ENCODE measurements at places on chromosomes 11 and 22.

DNA sequence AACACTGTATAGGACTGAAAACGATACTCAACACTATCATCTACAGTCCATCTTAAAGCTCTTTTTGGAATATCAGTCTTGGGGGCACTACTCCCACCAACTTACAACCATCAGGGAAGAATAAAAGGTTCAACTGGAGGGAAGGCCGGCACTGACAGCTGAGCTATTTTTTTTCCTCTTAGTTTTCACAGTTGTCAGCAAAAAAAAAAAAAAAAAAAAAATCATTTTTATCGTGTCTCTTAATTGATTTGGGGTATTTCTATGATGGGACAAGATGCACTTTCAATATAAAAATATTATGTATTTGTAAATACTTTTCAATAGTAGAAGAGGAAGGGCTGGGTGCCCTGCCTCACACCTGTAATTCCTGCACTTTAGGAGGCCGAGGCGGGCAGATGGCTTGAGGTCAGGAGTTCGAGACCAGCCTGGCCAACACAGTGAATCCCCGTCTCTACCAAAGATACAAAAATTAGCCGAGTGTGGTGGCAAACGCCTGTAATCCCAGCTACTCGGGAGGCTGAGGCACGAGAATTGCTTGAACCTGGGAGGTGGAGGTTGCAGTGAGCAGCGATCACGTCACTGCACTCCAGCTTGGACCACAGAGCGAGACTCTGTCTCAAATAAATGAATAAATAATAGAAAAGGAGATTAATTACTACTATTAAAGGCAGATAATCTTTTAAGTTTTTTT is 1.5 kb downstream of the KIF18A start:
- DNase-seq: no peak

DNA sequence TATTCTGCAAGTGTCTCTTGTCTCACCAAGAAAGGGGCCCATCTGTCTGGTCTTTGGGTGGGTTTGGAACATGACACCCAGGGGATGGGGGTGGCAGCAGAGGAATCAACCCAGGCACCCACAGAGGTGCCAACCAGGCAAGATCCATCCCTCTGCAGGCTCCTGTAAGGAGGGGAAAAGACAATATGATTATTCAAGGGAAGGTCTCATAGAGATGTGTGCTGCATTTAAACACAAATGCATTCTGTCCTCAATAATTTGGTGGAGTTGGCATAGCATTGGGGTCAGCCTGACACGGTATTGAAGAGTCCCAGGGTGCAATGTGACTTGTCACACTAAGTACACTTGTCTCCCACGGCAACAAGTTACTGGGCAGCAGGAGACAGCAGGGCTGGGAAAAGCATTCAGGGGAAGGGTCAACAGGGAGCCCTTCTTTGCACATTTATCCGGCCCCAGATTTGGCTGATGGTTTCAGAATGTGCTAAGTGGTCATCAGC is 33.1 kb upstream of the SPON1 start:
- DNase-seq: no peak

- no peak for DNase-seq
These were observed 49.5 kb upstream of the B3GNT6 start for GRCh38 chr11:76984743-76985142.

GRCh38 chr22:23774922-23775436 is 2.3 kb downstream of the MMP11 start:
- no peak for DNase-seq

- DNase-seq: peak; percentile 90
These were observed 47.2 kb downstream of the CYTH4 start for GRCh38 chr22:37329238-37330140.

GRCh38 chr22:45077826-45078334 is 68.1 kb upstream of the PHF21B start:
- no peak for DNase-seq

GRCh38 chr11:33722590-33723234 is 13.5 kb downstream of the CD59 start:
- DNase-seq: no peak

- DNase-seq: no peak
These were observed 18.0 kb downstream of the CELSR1 start for GRCh38 chr22:46519377-46519776.

GRCh38 chr11:69377953-69378302 is 84.0 kb downstream of the MYEOV start:
- no peak for DNase-seq

DNA sequence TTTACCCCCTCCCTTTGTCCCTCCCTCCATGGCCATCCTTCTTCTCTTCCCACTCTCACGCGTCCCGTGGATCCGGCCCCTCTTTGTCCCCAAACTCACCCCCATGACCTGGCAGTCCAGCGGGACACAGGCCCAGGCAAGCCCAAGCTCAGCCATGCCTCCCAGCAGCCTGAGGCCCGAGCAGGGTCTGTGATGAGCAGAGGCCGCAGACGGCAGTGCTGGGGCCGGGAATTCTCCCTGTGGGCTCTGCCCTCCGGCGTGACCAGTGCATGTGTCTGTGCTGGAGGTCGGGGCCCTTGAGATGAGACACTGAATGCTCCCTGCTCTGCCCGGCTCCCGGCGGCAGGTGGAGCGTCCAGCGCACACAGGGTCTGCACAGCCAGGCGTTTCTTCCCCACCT is 237.9 kb downstream of the BRD1 start:
- DNase-seq: no peak

- DNase-seq: no peak
These were observed 218.3 kb downstream of the BRD1 start for GRCh38 chr22:49609207-49609876.

GRCh38 chr11:134724779-134725140 is 312.7 kb upstream of the B3GAT1 start:
- DNase-seq: no peak

DNA sequence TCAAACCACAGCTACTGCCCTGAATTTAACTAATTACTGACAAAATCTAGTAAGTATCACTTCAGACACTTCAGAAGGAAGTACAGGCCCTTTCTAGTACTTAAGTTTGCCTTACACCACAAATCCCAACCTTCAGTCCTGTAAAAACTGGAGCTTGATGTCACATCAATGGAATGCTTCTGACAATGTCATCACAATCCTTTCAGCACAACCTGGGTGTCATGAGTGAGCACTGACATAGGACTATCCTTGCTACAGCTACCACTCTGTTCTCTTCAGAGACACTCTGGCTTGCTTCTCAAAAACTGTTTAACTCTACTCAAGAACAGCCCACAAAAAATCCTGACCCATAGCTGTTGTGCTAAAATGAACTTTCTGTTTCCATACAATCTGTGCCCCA is 108.2 kb downstream of the RRM1 start:
- no peak for DNase-seq

DNA sequence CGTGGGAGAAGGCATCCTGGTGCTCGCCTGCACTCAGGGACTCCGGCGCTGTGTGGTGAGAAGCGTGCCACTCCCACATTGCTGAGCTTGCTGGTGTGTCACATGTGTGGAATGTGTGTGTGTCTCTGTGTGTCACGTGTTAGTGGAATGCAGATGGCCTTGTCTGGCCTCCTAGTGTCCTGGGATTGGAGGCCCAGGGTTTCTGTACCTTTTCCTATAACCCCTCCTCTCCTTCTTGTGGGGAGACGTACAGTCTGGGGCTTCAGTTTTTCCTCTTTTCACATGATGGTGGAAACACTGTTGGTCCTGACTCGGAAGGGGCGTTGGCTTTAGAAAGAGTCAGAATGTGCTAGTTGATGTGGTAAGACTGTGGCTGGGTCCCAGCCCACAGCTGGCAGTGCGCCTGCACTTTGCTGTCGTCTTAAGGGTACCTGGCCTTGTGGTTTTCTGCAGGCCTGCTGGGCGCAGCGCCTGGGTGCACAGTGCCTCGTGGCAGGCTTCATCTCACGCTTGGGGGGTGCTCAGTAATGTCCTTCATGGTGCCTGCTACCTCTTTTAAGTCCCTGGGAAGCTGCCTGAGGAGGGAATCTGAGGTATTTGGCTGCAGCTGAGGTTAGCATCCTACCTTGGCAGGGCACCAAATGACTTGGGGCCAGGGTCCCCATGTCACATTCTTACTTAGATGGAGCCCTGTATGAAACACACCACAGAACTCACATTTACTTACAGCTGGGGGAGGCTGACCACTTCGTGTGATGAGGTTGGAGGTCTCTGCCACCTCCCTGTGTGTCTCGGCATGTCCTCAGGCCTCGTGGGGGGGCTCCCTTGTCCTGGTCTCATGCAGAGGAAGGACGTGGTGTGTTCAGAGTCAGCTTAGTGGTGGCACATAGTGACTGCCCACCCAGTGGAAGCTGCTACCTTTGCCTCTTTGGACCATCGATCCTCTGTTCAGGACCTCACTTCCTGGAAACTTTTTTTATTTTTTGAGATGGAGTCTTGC is 61.9 kb downstream of the MED15 start:
- peak; percentile 82 for DNase-seq

DNA sequence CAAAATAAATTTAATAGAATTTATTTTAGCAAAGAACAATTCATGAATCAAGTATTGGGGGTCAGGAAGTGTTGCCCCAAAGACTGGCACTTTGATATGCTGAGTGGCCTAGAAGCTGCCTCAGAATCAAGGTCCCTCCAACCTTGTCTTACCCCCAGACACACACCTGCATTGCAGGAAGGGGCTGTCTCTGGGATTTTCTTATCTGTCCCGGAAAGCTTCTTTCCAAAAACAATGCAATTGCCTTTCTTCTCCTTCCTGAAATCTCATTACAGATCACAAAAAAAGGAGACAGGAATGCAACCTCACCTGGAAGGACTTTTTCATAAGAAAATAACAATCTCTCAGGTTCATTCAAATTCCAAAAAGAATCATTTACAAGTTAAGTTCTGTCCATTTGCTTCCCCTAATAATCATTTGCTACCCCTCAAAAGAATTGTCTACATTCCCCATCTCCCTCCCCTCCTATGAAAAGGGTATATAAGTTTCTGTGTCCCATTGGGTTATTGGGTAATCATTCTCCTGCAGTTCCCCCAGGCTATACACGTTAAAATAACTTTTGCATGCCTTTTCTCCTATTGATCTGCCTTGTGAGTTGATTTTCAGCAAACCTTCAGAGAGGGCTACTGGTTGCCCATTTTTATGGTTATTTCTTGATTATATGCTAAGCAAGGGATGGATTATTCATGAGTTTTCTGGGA is 21.3 kb downstream of the OR10A6 start:
- no peak for DNase-seq

GRCh38 chr11:132168344-132168981 is 798.0 kb downstream of the NTM start:
- no peak for DNase-seq

GRCh38 chr11:34856251-34856650 is 59.9 kb downstream of the APIP start:
- DNase-seq: no peak

GRCh38 chr11:78841456-78842060 is 266.9 kb upstream of the NARS2 start:
- DNase-seq: no peak

DNA sequence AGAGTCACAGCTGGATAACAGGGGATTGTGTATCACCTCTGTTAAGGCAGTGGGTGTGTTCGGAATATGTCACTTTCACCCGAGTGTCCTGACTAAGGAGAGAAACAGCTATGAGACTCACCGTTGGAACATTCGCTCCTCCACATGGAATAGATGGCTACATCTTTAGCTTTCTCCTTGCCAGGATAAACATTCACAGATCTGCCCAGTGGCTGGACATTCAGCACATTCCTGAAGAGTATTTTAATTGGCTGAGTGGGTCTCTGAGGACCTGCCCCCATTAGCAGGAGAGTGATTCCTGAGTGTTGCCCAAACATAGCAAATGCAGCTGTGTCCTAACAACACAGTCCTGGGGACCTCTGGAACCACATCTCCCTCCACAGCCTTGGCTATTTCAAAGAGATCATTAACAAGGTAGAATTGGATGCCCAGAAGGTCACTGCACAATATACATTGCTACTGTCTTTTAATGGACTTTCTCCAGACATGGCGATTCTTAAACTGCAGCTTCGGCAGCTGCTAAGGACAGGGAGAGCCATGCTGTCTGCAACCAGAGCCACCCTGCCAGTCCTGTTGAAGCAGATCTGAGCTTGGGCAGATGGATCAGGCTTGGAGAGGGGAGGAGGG is 435.0 kb upstream of the CADM1 start:
- DNase-seq: no peak

DNA sequence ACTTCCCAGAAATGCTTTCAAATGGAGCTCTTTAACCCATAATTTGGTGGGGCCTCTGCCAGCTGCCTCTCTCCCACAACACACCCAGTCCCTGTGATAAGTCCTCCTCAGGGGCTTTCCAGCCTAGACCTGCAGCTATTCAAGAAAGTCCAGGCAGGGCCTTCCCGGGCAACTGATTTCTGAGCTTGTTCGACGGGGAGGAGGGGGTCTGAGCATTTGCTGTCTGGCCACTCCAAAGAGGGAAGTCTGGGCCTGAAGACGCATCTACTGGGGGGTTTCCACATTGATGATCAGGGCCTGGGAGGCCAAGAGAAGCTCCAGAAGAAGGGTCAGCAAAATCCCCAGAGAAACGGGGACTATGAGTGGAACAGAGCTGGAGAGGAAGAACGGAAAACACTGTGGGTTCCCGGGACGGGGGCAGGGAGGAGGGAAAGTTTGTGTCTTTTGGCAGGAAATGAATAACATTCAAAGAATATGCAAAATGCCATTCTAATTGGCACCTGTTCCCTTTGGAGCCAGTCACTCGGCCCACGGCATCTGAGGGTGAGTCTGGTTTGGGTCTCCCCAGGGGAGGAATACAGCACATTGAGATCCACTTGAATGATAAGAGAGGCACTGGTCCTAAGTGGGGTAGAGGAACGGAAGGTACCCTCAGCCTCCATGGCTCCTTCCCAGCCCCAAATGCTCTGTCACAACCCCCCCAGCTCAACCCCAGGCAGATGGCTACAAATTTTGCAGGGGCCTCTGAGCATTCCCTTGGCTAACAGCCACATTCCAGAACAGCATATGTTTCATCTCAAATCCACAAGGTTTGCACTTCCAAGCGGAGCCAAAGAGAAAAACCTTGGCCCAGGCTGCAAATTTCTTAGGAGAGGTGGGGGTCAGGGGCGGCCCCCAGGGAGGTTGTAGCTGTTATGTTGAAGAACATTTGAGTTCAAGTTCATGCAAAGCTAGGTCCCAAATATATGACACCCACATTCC is 72.0 kb downstream of the RPUSD4 start:
- no peak for DNase-seq

- DNase-seq: no peak
These were observed 78.7 kb downstream of the SERGEF start for GRCh38 chr11:17934194-17934593.

- no peak for DNase-seq
These were observed 15.3 kb downstream of the BLID start for GRCh38 chr11:122100756-122101080.

DNA sequence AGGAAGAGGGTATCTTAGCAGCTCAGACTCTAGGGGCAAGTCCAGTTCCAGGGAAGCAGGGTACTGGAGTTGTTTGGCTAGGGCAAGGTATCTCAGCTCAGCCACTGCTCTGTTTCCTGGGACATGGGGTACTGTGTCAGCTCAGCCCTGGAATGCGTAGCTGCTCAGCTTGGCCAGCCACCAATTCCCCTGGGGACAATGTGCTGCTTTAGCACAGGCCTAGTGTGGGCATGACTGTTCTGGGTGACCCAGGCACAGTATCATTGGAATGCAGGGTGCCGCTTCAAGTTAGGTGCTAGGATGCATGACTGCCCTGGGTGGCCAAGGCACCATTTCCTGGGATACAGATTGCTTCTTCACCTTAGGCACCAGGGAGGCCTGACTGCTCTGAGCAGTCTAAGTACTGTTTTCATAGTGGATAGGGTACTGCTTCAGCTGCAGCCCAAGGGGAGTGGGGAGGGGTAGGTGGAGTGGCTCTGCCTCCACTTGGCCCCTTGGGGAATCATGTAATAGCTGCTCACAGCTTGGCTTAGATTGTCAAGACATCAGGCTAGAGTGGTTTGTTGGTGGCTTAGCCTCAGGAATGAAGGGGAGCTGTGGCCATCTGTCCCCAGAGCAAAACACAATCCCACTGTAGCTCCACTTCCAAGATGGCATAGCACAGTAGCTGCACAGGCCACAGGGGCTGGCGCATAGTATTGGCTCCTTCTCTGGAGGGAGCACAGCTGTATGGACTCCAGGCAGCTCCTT is 36.0 kb downstream of the MADD start:
- DNase-seq: no peak

All from keratinocyte (primary cell).